Osteocyte (in vitro differentiated cells): ENCODE measurements at places on chromosomes 7 and 10. TPM values are rescaled to one million over a fixed set of nuclear protein-coding genes. Genes with fewer than 3 reads are reported as not detected.

DNA sequence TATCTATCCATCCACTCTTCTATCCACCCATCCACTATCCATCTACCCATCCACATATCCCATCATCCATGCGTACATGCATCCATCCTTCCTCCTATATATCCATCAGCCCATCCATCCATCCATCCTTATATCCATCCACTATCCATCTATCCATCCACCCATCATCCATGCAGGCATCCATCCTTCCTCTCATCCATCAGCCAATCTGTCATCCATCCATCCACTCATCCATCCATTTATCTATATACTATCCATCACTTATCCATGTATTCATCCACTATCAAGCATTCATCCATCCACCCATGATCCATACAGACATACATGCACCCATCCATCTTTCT, 485.9 kb downstream of the DNAJB6 start:
- DNase-seq = no peak

- no peak for DNase-seq
These were observed 213.9 kb downstream of the MAD1L1 start for GRCh38 chr7:2018569-2019460.

DNA sequence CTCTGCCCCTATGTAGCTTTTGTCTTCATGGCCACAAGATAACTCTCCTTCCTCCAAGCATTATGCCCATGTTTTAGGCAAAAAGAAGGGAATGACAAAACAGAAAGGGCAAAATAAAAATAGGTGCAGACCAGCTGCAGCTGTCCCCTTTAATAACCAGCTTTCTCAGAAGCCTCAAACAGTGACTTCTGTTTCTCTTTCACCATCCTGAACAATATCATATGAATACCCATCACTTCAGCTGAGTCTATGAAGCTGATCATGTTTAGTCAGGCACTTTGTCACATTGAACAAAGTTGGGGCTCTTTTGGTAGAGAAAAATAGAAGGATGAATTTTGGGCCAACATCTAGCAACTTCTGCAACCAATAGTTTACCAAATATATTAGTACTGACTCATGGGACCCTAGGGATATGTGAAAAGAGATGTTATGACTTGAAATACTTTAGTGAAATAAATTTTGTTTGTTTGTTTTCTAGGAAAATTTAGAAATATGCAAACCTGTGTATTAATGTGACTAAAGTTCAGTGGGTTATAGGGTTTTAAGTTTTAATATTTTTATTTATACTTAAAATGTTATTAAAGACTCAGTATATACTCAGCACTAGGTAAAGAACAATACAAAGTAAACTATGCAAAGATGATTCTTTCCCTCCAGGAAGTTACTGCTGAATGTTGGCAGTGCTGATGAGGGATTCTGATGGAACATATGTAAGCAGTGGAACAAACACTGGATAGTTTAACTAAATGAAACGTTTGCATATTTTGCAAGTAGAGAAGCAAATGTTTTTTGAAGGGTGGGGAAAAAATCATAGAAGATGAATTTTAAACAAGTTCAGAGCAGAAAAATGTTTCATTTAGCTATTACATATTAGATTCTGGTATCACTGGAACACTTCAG, 133.7 kb downstream of the FOXP2 start:
- DNase-seq = no peak

ASZ1 gene
- total RNA-seq = not detected in 2 replicates

- no peak for DNase-seq
These were observed 37.0 kb downstream of the JAKMIP3 start for GRCh38 chr10:132102717-132103110.

GRCh38 chr10:33145451-33146188, 187.6 kb upstream of the ITGB1 start:
- DNase-seq = no peak
